ENCODE measurements at places on chromosomes 4 and X. TPM values are rescaled to one million over a fixed set of nuclear protein-coding genes. Genes with fewer than 3 reads are reported as not detected.
A peak's percentile ranks its signal among the peaks of the same experiment; 100 is the strongest.

GRCh38 chr4:164890691-164891090 is 13.7 kb downstream of the APELA start:
- H3K36me3 ChIP-seq, result no peaks in the 10 kb centered on the region
- H3K27ac ChIP-seq, result no peak overlapping the region
- no peaks in the 10 kb centered on the region for H3K4me1 ChIP-seq
- H3K27me3 ChIP-seq, result no peaks in the 10 kb centered on the region

- no peak overlapping the region for H3K27ac ChIP-seq
- H3K36me3 ChIP-seq, result no peaks in the 10 kb centered on the region
- DNase-seq, result no peak
- no peak overlapping the region for H3K4me3 ChIP-seq
These were observed 2254.4 kb downstream of the ARAP2 start for GRCh38 chr4:33989820-33990443.

- H3K4me3 ChIP-seq, result no peak overlapping the region
- no peaks in the 10 kb centered on the region for H3K4me1 ChIP-seq
- no peaks in the 10 kb centered on the region for H3K36me3 ChIP-seq
- no peaks in the 10 kb centered on the region for H3K27me3 ChIP-seq
- no peak for DNase-seq
- no peak overlapping the region for H3K27ac ChIP-seq
These were observed 5.1 kb upstream of the DHX15 start for GRCh38 chr4:24589448-24589847.

- H3K36me3 ChIP-seq, result no peaks in the 10 kb centered on the region
- H3K27ac ChIP-seq, result no peak overlapping the region
- H3K4me3 ChIP-seq, result no peak overlapping the region
- no peaks in the 10 kb centered on the region for H3K27me3 ChIP-seq
These were observed 101.4 kb upstream of the LINC00632 start for GRCh38 chrX:140608111-140608510.

DNA sequence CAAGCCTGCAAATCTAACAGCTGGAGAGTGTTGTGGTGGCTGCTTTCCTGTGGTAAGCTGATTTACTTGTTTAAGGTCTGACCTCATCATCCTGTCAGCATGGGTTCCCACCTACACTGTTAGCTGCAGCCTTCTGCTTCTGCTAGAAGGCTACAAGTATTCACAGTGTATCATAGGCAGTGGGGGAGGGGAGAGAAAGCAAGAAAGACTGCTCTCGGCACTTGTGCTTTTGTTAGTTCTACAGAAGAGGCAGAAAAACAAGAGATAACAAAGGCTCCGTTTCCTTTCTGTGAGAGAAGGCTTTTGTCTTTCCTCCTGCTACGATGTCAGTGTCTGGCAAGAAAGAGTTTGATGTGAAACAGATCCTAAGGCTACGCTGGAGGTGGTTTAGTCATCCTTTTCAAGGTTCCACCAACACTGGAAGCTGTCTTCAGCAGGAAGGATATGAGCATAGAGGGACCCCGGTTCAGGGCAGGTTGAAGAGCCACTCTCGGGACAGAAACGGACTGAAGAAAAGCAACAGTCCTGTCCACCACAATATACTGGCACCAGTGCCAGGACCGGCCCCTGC is at the start of gene KLHL4:
TSS of gene KLHL4 (plus strand) at position 232 of the 571 bp plus-strand sequence. CDS start at position 324, 92 bp downstream.
- H3K4me3 ChIP-seq, result peak within 1 kb of the TSS; percentile 58
- DNase-seq, result peak; percentile 80
- H3K36me3 ChIP-seq, result no peaks in the 10 kb centered on the region
- H3K27ac ChIP-seq, result peak within 1 kb of the TSS; percentile 39
- no peaks in the 10 kb centered on the region for H3K27me3 ChIP-seq

HDX gene
- 3.2 TPM for polyA plus RNA-seq

GRCh38 chr4:56757261-56757746 is 64.2 kb downstream of the SPINK2 start:
- H3K36me3 ChIP-seq, result no peaks in the 10 kb centered on the region
- peaks cover 6% of the 10 kb centered on the region for H3K4me1 ChIP-seq
- H3K4me3 ChIP-seq, result no peak overlapping the region
- H3K27me3 ChIP-seq, result no peaks in the 10 kb centered on the region
- H3K27ac ChIP-seq, result no peak overlapping the region

DNA sequence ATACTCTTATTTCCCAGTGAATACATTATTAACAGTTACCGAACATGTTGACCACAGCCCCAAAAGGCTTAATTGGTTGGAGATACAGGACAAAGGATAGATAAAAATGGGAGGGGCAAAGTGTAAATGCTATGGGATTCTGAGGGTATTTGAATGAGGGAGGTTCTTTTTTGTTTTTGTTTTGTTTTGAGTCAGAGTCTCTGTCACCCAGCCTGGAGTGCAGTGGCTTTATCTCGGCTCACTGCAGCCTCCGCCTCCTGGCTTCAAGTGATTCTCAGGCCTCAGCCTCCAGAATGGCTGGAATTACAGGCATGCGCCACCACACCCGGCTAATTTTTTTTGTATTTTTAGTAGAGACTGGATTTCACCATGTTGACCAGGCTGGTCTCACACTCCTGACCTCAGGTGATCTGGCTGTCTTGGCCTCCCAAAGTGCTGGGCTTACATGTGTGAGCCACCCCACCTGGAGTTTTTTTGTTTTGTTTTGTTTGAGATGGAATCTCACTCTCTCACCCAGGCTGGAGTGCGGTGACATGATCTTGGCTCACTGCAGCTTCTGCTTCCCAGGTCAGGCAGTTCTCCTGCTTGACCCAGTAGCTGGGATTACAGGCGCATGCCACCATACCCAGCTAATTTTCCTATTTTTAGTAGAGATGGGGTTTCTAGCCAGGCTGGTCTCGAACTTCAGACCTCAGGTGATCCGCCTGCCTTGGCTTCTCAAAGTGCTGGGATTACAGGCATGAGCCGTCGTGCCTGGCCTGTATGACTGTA is 9.0 kb downstream of the UBE2K start:
- DNase-seq, result no peak
- H3K27ac ChIP-seq, result no peak overlapping the region
- H3K4me1 ChIP-seq, result peaks cover 11% of the 10 kb centered on the region
- no peaks in the 10 kb centered on the region for H3K27me3 ChIP-seq
- H3K4me3 ChIP-seq, result no peak overlapping the region

DNA sequence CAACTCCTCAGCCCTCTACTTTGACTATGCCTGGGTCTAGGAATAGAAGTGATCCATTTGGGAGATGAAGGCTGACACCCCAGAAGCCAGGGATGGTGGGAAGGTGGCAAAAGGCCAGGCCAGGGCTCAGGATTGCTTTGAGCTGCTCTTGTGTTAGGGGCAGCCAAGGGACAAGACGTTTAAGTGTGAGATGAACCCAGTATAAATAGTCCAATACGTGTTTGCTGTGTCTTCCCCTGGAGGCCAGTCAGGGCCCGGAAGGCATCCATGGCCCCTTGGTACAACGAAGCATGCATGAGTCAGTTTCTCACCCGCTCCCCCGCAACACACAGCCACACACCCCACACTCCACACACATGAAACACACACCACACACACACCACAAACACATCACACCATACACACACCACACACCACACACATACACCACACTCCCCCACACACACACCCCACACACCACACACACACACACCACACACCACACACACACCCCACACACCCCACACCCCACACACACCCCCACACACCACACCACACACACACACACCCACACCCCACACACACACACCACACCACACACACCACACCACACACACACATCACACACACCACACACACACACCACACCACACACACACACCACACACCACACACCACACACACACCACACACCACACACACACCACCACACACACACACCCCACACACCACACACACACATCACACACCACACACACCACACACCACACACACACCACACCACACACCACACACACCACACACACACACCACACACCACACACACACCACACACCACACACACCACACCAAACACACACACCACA is 5.1 kb downstream of the STARD8 start:
- no peak overlapping the region for H3K27ac ChIP-seq
- no peaks in the 10 kb centered on the region for H3K4me1 ChIP-seq
- DNase-seq, result no peak
- H3K27me3 ChIP-seq, result no peaks in the 10 kb centered on the region
- H3K36me3 ChIP-seq, result no peaks in the 10 kb centered on the region

GRCh38 chr4:101790521-101791181 is at the start of gene BANK1:
TSS of gene BANK1 (plus strand) at chr4:101790730. CDS start at chr4:101790881, 151 bp downstream.
- DNase-seq, result peak; percentile 75
- no peaks in the 10 kb centered on the region for H3K27me3 ChIP-seq

BEND4 gene
- 16.0 TPM for polyA plus RNA-seq

DMRTC1 gene
- 2.2 TPM for polyA plus RNA-seq

GRCh38 chrX:72028701-72029470 is 102.8 kb downstream of the RTL5 start:
- no peaks in the 10 kb centered on the region for H3K36me3 ChIP-seq
- no peak overlapping the region for H3K27ac ChIP-seq
- no peaks in the 10 kb centered on the region for H3K27me3 ChIP-seq
- DNase-seq, result no peak
- no peak overlapping the region for H3K4me3 ChIP-seq
- no peaks in the 10 kb centered on the region for H3K4me1 ChIP-seq

STOX2 gene
- polyA plus RNA-seq, result 5.8 TPM

DCAF4L1 gene
- polyA plus RNA-seq, result 33.6 TPM

ZIC3 gene
- 1.5 TPM for polyA plus RNA-seq

DNA sequence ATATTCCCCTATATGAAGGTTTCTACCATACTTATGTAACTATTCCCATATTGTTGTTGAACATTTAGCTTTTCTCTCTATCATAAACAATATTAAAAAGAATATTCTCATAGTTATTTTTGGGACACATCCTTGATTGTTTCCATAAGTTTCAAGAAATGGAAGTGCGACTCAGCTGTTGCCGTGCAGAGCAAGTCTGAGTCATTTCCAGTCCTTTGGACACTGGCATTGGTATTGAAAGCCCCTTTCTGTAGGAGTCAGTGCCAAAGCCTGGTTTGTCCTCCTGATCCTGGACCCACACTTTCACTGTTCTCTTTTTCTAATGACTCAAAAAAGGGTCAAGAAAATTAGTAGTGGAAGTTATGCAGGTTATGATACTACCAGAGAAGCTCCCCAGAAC is 108.3 kb upstream of the DIAPH2 start:
- H3K27me3 ChIP-seq, result no peaks in the 10 kb centered on the region
- no peaks in the 10 kb centered on the region for H3K36me3 ChIP-seq
- no peak overlapping the region for H3K27ac ChIP-seq

DNA sequence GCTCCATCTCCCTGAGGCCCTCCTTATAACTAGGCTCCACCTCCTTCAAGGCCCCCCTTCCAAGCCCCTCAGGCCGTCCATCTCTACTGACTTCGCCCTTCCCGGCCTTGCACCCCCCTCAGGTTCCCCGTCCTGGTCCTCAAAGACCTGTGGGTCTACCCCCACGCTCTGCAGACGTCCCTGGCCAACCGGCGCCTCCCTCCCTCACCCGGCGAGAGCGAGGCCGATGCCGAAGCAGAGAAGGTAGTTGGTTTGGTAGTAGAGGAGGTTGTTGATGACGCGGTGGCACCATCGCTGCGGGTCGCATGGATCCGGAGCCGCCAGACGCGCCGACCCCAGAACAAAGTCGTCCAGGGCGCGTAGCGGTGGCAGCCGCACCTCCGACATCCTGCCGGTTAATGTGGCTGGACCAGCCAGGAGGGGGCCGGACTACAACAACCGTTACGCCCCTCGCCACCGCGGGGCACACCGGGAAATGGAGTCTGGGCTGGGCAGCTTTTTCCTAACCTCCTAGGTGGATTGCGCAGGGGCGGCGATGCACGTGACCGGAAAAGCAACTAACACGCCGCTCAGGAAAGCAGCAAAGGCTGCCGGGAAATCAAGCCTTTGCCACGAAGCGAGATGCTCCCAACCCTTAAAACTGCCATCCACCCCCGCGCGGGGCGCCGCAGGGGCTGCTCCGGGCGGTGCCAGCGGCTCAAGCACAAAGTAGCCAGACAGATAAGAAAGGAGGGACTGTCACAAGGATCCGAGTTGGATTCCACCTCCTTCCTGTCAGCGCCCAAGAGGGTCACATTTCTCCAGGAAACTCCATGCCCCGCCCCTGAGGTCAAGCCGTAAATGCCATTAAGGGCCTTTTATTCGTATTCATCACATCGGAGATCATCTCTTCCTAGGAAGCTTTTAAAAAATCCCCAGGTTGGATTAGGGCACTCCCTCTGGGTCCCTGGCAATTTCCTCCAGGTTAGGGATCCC is at the start of gene PRAF2:
TSS of gene PRAF2 (minus strand) at position 402 of the 975 bp plus-strand sequence. CDS start at position 387, 15 bp downstream.
- peak; percentile 95 for DNase-seq
- peaks cover 4% of the 10 kb centered on the region for H3K4me1 ChIP-seq
- H3K27ac ChIP-seq, result no peak within 1 kb of the TSS
- peak within 1 kb of the TSS; percentile 49 for H3K4me3 ChIP-seq
- no peaks in the 10 kb centered on the region for H3K36me3 ChIP-seq

EPGN gene
- 1.7 TPM for polyA plus RNA-seq

GRCh38 chrX:95953564-95953963 is 731.1 kb upstream of the DIAPH2 start:
- H3K27me3 ChIP-seq, result no peaks in the 10 kb centered on the region
- H3K36me3 ChIP-seq, result no peaks in the 10 kb centered on the region
- H3K4me1 ChIP-seq, result no peaks in the 10 kb centered on the region
- H3K4me3 ChIP-seq, result no peak overlapping the region
- no peak overlapping the region for H3K27ac ChIP-seq

DNA sequence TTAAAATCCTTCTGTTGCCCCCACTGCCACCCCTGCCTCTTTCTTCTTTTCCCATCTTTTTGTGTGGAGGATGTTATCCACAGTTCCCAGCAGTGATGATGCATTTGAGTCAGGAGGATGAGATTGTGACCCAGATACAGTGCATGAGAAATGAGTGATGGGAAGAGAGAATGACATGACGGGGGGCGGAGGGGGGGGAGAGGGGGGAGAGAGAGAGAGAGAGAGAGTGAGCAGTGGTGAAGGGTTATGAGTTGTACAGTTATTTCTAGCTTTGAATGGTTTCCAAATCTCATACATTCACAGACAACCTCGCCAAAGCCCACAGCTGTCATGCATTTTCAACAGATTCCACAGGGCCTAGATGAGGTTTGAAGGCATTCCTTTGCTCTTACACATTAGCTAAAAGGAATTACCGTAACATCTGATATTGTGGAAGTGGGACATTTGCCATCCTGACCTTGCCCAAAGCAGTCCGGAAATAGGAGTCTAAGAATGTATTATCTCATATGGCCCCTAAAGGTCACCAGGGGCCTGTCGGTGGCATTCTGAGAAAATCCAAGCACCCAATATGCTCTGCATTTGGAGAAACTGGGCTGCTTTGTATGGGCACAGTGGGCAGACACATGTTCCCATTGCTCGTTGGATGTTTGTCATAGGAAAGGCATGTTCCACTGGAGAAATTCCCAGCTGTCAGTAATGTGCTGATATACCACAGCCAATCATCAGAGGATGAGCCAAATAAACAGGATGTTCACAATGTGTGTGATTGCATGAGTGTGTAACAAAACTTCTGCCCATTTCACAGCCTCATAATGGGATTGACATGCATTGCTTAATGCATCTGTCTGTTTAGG is 435.8 kb downstream of the SPRY1 start:
- H3K27me3 ChIP-seq, result no peaks in the 10 kb centered on the region
- H3K4me1 ChIP-seq, result no peaks in the 10 kb centered on the region
- H3K4me3 ChIP-seq, result no peak overlapping the region
- DNase-seq, result no peak
- no peaks in the 10 kb centered on the region for H3K36me3 ChIP-seq
- H3K27ac ChIP-seq, result no peak overlapping the region

Data from testis (tissue), 5 donors.